M059J (cell line): ENCODE measurements at places on chromosomes 13 and 19.

GRCh38 chr19:16585094-16585801 is 13.0 kb upstream of the SLC35E1 start:
- no peak for DNase-seq

- no peak for DNase-seq
Observed at GRCh38 chr13:107289540-107289939, 721.6 kb upstream of the ARGLU1 start.

DNA sequence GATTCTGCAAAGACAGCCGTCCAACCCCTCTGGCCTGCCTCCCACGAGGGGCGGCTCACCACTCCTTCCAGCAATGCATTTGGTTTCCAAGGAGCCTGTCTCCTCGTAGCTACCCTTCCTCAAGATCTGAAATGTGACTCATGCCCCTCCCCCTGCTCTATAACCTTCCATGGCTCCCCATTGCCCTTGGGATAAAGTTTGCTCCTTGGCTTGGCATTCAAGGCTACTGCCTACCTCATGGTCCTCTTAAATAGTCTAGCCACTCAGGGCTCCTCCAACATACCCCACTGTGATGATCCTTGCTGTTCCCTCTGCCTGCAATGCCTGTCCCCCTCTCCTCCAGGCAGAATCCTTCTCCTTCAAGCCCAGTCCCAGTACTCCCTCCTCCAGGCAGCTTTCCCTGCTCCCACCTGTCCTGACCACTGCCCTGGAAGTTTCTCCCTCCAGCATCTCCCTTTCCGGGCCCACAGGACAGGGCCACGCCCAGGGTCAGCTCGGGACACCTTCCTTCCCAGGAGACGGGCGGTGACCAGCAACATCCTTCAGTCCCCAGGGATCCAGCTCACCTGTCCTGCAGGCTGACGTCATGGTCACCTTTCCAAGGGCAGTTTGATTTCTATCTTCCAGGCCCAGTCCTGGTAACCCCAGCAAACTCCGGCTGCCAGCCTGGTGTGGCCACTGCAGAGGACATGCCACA is 19.2 kb upstream of the SEMA6B start:
- no peak for DNase-seq

DNA sequence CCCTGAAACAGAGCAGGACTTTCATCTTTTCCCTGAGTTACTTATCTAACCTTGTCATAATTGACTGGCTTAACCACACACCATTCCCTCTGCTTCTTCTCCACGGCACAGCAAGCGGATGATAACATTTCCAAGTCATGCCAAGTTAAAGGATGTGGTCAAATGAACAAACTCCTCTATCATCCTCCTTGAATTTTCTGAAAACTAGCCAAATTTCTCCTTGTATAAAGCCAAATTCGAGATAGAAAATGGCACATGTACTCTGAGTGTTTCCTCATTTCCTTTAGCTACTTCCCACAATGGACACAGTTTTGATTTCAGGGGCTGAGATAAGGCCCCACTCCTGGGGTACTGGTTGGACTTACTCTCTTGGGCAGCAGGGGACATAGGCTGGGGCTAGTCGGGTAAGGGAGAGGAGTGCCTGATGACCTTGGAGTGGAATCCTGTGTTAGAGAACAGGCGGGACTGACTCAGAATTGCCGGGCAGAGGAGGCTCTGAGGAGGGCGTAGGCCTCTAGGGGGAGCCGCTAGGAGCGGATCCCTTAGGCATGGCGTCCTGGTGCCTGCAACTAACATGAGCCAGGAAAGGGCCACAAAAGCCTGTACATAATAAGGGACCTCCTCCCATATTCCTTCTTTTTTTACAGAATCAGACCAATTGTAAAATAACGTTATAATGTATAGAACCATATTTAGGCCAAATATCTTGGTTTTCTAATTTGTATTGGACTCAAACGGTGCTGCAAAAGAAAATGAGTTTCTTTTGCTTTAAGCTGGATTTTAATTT is 20.3 kb upstream of the TMTC4 start:
- peak; percentile 71 for DNase-seq

DNA sequence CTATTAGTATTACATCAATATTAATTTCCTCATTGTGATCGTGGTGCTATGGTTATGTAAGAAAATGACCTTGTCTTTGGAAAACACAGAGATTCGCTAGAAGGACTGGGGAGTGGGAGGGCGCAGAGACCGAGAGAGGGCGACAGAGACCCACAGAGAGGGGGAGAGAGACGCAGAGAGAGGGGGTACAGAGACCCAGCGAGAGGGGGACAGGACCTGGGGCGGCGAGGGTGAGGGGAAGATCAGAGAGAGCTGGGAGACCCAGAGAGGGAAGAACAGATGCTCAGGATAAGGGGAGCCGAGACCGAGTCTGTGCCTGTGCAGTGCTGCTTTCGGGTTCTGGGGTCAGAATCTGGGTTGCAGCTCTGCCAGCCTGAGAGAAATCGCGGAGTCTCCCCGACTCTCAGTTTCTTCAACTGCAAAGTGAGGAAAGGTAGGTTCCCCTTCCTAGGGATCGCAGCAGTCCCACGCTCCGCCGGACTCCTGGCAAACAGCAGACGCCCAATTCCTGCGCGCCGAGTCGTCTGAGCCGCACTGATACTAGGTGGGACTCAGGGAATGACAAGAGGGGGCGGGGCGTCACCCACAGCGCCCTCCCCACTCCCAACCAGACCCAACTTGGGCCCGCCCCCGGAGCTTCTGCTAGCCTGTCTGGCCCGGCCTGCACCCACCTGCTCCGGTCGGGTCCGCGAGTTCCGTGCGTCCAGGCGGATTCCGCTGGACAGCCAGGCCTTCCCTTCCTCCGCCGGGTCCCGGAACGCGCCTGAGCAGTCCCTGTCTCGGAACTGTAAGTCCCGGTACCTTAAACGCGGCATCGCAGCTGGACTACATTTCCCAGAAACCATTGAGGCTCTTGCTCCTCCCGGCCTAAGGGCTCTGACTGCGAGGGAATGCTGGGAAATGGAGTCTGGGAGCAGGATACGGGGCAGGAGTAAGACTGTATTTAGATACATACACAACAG is 15.3 kb downstream of the IZUMO2 start:
- peak; percentile 81 for DNase-seq

DNA sequence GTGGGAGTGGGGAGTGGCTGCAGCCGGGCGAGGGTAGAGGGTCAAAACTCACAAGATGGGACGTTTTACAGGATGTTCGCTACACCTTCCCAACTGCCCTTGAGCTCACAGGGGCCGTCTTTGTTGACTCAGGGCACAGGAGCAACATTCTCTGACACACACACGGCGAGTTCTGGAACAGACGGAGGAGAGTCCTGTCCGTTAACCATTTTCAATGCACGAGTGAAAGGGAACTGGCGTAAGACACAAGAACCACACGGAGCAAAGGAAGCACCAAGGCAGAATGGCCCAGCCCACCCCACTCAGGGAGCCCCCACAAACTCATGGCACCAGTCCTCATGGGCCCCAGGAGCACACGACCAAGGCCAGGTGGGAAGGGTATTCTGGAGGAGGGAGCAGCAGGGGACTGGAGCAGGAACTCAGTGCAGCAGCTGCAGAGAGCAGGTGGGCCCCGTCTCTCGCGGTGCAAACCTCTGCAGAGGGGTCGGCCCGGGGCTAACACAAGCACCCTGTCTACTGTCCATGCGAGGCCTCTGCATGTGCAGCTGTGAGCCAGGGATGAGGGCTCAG is 37.9 kb upstream of the ISYNA1 start:
- no peak for DNase-seq

DNA sequence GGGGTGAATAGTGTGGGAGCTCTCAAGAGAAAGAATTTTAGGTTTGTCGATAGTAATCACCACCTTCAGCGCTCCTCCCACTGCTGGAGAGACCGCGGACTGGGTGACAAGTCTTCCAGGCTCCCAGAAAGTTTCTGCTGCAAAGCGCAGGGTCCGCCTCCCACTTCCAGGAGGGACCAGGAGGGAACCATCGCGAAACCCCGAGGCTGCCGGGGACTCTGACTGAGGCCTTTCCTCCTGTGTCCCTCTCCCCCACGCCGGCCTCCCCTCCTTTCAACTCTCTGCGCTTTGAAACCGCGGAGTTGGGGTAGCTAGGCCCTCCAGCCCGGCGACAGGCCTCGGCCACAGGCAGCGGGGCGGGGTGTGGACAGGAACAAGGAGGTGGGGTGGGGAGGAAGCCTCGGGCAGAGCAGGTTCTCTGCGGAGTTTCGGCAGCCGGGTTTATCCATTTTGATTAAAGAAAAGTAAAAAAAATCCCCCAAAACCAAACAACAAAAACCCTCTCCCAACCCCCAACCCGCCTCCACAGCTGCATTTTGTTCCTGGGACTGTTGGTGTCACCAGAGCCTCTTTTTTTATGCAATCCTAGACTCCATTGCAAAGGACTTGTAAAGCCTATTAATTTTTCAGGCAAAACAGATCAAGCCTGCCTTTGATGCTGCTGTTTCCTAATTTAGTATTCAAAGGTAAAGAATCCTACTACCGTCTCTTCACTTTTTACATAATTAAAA is 157.2 kb downstream of the TM9SF2 start:
- peak; percentile 61 for DNase-seq

- no peak for DNase-seq
Observed at GRCh38 chr19:8115805-8116396, 33.5 kb downstream of the FBN3 start.

DNA sequence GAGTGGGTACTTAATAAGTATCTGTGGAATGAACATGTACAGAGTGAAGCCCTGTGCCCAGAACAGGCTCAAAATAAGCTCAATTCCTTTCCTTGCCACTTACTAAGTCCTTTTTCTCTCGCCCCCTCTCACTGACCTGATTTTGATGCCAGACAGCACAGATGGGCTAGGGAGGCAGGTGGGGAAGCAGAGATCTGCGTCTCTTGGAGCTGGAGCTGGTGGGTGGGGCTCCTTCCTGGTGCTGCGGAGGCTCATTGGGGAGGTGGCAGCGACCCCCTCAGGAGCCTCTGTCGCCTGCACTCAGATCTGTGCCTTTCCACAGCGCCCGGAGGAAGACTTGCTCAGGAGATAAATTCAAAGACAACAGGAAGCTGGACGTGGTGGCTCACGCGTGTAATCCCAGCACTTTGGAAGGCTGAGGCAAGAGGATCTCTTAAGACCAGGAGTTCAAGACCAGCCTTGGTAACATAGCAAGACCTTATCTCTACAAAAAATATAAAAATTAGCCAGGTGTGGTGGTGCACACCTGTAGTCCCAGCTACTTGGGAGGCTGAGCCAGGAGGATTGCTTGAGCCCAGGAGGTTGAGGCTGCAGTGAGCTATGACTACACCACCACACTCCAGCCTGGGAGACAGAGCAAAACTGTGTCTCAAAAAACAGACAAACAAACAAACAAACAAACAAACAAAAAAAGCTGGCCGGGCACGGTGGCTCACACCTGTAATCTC is 14.6 kb downstream of the AKT2 start:
- DNase-seq, result no peak

DNA sequence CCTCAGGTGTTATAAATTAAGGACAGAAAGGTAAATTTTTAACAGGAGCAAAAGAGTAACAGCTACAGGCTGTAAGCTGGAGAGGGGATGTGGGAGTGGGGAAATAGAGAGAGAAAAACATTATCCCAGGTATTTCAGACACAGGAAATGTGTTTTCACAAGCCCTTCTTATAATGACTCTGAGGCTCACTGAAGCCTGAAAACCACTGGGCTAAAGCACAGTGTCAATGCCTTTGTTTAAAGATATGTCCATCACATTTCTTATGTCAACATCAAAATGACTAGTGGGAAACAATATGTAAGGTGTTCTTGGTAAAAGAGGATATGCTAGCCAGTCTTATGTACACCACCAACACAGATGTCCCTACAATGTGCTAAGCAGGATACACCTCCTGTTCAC is 365.9 kb downstream of the FGF14 start:
- DNase-seq, result no peak

GRCh38 chr19:5406816-5407215 is 48.4 kb upstream of the ZNRF4 start:
- DNase-seq, result no peak

DNA sequence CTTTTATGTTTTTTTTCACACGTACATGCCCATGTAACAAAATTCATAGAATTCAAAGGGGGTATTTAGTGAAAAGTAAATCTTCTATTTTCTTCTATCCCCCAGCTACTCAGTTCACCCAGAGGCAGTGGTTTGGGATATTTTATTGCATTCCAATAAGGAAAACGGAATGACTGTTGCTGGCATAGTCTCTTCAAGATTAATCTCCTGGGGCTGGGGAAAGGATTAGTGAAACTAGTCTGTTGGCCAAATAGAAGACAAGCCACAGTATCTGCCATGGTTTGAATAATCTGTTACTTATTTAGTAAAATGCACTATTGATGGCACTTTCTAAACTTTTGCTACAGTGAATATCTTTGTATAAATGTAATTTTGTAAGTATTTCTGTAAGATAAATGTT is 122.0 kb downstream of the NDFIP2 start:
- DNase-seq, result no peak

GRCh38 chr19:8593931-8594330 is 16.6 kb downstream of the ADAMTS10 start:
- no peak for DNase-seq

GRCh38 chr13:27077451-27077850 is 94.2 kb downstream of the USP12 start:
- no peak for DNase-seq

DNA sequence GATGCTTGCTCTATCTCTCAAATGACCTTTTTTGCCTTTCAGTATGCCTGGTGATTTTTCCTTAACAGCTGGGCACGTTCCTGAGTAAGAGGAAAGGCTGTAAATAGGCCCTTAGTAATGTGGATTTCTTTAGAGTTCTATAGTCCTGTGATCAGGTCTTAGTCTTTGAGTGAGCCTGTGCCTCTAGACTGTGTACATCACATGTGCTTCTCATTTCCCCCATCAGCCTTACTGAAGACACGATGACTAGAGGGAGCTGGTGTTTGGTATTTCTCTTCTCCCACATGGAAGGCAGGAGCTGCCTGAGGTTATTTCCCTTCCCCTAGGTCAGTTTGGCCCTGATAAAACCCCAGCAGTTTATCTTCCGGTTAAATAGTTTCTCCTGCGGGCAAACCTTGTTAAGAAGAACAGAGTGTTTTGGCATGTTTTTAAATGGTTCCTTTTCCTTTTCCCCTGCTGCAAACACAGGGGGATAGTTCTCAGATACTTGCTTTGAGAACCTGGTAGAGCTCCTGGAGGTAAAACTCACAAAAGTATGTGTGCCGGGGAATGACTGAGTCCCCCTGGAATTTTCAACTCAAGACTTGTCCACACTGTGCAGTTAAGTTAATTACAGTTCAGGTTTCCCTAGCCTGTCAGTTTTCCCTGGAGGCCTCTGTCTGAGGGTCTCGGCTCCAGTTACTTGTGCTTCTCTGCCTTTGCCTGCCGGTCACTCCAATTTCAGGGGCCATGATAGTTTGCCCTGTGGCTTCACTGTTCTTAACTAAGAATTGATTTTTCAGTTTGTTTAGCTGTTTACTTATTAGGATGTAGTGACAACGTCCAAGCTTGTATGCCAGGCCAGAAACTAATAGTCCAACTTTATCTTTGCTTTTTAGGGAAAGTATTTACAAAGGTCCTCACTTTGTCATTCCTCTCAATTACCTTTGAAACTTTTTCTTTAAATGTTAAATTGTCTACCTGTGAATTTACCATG is 94.4 kb downstream of the URI1 start:
- peak; percentile 55 for DNase-seq

DNA sequence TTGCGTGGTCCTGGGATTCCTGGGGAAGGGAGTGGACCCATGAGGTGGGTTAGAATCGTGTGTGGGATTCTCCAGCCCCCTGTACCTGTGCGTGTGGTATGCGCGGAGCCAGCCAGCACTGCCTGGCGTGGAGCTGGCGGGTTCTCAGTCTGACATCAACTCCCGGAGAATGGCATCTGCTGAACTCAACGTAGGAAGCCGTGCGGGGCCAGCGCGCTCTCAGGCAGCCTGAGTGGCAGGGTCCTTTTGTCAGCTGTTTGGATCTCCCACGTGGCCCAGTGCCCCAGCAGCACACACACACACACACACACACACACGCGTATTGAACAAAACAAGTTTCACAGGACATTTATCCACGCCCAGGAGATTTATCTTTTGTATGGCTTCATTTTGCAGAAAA is 28.1 kb downstream of the ATP4B start:
- DNase-seq, result no peak
